Lung (tissue), 17 donors: ENCODE measurements at places on chromosomes 3 and 15.
A peak's percentile ranks its signal among the peaks of the same experiment; 100 is the strongest.

DNA sequence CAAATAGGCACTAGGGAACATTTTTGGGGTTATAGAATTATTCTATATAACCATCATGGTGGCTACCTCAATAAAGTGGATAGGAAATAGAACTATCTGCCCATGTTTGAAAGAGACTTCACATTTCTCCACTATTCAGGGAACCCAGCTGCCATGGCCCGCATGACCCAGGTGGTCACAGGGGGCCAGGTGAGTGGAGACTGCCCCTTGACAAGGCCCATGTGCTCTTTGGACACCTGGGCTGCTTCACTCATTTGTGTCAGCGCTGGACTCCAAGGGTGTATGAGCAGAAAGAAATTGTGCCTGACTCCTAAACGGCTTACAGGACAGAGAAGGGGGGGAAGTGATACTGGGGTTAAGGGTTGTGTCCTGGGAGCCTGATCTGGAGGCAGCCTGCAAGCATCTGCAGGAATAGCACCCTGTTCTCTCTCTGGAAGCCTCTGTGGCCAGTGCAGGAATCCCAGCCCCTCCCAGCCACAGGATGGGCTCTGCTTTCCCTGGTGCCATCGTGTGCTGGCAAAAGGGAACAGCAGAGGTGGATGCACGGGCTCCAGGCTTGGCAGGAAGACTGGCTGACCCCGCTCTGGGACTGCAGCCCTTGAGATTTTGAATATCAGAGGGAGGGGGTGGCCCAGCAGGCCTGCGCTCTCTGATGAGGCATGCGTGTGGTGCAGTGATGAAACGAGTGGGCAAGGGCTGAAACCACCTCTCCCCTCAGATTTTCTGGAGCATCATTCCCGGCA, 9.1 kb upstream of the C3orf22 start:
- DNase-seq = no peak

DNA sequence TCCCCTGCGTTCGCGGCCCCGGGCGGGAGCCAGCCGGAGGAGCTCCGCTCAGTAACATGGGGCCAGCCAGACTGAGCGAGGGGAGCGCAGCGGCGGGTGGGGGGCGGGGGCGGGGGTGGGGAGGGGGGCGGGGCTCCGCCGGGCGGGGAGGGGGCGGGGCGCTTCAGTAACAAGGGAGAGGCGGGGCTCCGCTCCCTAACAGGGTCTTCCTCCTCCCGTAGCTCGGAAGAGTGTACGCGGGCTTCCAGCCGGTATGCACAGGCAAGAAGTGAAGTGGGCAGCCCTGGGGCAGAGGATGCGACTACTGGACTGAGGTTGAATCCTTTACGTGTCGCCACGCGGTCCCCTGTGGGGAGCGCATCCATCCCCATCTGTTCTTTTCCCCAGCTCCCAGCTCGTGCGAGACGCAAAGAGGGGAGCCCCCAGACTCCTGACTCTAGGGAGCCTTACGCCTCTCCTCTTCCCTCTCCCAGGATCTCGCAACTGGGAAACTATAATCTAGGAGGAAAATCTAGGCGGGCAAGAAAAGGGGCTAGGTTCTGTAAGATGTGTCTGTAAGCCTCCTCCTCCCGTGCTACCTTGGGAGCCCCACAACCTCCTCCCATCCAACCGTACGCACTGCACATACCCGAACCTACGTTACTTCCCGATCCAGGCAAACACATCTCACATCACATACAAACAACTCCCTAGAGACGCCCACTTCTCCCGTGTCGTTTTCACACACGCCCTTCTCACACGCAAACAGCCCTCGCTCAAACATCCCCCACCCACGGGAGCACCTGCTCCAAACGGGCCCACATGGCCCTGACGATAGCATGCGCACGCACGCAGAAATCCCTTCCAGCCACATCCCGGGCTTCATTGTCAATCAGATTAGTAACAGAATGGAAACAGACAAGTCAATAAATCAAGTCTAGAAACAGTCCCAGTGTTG, at the start of gene SHF:
TSS of gene SHF (minus strand) at position 73 of the 937 bp plus-strand sequence. CDS start at position 58, 15 bp downstream.
- DNase-seq = peak; percentile 87

- DNase-seq = no peak
Observed at GRCh38 chr3:50660386-50660785, 14.3 kb upstream of the DOCK3 start.

- DNase-seq = no peak
Observed at GRCh38 chr15:68574046-68574445, 4.7 kb upstream of the CORO2B start.

DNA sequence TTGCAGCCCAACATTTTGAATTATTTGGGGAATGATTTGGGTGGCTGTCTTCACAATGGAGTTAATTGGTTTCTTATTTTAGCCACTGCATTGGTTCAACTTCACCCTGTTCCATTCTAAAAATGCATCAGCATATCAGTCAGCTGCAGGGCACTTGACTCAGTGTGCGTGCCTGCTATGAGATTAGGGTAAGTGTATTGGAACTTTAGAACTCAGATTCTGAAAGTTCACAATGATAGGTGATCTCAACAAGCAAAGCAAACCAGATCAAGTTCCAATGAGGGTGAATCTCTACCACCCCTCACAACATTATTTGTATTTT, 265.0 kb downstream of the ZPLD1 start:
- no peak for DNase-seq

GRCh38 chr3:76941376-76941775, 98.5 kb upstream of the ROBO2 start:
- DNase-seq = no peak

DNA sequence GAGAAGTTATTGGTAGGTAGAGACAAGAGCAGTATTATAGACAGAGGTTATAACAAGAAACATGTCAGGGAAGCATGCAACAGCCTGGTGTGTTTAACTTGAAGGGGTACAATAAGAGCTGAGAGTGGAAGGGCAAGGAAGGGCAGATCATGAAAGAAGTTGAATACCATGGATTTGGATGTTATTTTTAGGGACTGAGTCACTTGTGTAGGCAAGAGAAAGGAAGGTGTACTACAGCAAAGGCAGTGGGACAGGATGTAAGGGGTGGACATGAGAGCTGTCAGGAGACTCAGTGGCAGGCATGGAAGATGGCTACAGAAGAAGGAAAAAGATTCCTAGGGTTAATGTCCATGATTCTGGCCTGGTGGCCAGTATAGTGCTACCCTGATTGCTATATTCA, 66.4 kb downstream of the TFG start:
- DNase-seq = no peak

GRCh38 chr15:75727851-75728715, 15.4 kb upstream of the CSPG4 start:
- DNase-seq = peak; percentile 48

GRCh38 chr3:61890167-61890566, 328.8 kb downstream of the PTPRG start:
- DNase-seq = no peak

DNA sequence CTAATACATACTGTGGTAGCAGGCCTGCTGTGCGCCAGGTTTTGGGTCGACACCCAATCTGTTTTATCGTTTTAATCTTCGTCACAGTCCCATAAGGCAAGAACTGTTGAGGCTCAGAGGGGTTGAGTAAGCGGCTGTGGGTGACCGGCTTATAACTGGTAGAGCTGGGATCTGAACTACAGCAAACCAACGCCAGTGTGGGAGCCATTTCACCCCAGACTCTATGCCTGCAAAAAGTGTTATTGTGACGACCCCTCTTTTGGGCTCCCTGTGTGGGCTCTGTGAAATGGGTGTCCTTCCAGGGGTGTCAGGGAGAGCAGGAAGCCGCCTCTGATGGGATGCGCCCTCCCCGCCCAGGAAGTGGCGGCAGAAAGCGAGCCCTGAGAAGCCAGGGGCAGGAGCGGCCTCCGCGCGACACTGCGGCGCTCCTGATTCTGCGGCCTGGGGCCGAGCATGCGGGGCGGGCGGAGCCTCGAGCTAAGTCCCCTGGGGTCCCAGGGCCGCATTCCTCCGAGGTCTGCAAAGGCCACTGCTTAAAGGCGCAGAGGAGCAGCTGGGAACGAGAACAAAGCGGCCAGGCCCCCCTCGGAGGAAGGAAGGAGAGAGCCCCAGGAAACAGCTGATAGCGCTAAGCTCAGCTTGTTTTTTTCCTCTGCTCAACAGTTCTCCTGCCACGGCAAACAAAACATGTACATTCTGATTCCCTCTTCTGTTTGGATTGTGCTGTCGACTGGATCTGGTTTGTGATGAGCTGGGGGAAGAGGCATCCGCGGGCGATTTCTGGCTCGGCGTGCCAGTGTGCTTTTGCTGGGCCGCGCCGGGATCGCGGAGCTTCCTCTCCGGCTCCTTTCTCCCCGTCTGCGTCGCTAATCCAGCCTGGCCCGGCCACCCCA, 33.9 kb downstream of the GRK7 start:
- DNase-seq = peak; percentile 91

- no peak for DNase-seq
Observed at GRCh38 chr3:111335512-111336303, 206.3 kb upstream of the CD96 start.

DNA sequence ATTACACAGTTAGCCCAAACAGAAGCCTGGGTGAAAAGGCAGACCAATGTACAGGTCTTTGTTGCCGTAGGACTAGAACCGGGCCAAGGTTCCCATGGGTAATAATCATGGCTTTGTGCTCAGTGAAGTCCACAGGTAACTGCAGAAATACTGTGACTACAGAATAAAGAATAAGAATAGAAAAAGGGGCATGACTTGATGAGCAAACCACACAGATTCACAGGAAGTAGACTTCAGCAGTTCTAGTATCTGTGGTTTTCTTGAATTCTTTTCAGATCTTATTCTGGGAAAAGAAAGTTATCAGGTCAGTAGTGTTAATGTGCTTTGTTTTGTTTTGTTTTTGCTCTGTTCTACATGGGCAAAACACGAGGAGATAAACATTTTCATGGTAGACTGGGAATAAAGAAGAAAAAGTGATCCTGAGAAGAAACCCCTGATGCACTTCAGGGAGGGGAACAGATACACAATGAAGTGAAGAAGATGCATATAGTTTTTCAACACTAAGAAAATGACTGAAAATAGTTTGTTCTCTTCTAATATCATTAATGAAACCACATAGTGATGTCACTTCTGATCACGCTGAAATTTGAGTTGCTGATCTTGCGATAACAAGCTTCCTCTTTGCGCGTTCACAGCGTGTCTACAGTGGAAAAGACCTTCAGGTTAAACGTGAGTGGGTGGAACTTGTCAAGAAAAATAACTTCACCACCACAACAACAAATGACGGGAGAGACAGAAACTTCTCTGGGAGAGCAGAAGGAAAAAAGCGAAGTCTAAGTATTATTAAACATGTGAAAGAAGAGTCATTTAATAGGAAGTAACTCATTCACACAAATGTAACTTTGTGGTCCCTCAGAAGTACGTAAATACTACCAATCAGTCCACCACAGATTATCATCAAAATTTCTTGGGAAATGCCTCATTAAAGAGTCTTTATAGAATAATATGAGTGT, 315.8 kb upstream of the SATB1 start:
- no peak for DNase-seq

GRCh38 chr3:190266913-190267290, 55.3 kb downstream of the CLDN1 start:
- DNase-seq = no peak

DNA sequence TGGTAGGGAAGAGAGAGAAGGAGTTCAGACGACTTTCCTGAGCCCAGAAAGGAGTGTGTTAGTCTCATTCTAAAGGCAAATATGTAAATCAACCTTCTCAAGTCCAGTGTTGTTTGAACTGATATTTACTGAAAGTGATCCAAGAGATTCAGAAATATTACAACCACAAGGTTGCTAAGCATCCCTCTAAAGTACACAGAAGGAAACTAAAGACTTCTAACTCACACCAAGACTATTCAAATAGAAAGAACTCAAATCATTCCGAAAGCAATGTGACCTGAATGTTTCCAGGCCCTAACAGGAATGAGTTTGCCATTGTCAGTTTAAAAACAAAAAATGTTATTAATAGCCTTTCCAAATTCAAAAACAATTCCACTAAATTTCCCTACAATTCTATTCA, 56.9 kb upstream of the VGLL3 start:
- DNase-seq = no peak

DNA sequence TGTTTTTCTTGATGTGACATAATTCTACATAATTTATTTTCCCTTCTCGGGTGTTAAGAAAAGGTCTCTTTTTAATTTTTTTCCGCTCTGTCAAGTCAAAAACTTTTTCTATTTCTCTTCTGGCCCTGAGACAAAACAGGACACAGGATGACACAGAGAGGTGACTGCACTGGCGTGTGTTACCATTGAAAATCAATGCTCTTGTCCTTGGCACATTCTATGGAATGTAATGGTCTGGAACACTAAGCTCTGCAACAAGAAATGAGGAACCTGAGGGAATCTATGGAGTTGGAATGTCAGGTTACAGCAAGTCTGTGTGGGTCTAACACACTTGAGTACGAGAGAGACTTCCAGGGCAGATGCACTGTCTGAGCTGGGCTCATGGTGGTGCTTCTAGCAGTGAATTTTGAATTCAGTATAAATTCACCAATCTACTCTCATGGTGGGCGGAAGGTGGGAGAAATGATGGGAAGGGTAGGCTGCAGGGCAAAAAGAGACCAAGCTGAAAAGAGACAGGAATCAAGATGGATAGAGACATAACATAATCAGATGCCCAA, 508.3 kb downstream of the TUSC7 start:
- no peak for DNase-seq
